ENCODE measurements at places on chromosomes 12 and 14. TPM values are rescaled to one million over a fixed set of nuclear protein-coding genes. Genes with fewer than 3 reads are reported as not detected.

The OR6S1 gene
- not detected for polyA plus RNA-seq

The PLCZ1 gene
- not detected for polyA plus RNA-seq

The KCNJ8 gene
- 8.7 TPM for polyA plus RNA-seq

The TBC1D30 gene
- polyA plus RNA-seq: 0.22 TPM

The RILPL2 gene
- polyA plus RNA-seq: 6.7 TPM

The KCNH3 gene
- 0.02 TPM for polyA plus RNA-seq

The GUCY2C gene
- not detected for polyA plus RNA-seq

The ART4 gene
- polyA plus RNA-seq: 0.12 TPM

The CMA1 gene
- not detected for polyA plus RNA-seq

Measured in BJ (cell line).